Stimulated activated CD4-positive, alpha-beta T cell treated with anti-CD3 and anti-CD28 coated beads, Interleukin-12 subunit alpha, Interleukin-12 subunit beta, amount 100 ng/mL, for 4 hours (primary cell): ENCODE measurements at places on chromosomes 1 and 21.
A peak's percentile ranks its signal among the peaks of the same experiment; 100 is the strongest.

DNA sequence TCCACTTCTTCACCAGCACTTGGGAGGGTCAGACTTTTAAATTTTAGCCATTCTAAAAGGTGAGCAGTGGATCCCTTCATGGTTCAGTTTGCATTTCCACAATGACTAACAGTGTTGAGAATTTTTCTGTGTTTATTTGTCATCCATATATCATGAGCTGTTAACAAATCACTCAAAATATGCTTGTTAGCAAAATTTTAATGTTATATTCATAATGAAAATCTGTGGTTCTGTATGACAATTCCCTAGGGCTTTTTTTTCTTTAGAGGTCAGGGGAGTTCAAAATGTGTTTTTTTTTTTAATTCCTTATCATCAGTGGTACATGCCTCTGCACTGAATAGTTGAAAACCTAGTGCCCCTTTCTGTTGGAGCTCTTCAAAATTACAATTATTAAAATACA is 682.2 kb upstream of the ADGRL2 start:
- no peak for DNase-seq

- no peak for DNase-seq
These were observed 105.7 kb upstream of the PLPPR5 start for GRCh38 chr1:99110140-99111041.

- DNase-seq: no peak
These were observed 159.8 kb upstream of the SGIP1 start for GRCh38 chr1:66374148-66374547.

DNA sequence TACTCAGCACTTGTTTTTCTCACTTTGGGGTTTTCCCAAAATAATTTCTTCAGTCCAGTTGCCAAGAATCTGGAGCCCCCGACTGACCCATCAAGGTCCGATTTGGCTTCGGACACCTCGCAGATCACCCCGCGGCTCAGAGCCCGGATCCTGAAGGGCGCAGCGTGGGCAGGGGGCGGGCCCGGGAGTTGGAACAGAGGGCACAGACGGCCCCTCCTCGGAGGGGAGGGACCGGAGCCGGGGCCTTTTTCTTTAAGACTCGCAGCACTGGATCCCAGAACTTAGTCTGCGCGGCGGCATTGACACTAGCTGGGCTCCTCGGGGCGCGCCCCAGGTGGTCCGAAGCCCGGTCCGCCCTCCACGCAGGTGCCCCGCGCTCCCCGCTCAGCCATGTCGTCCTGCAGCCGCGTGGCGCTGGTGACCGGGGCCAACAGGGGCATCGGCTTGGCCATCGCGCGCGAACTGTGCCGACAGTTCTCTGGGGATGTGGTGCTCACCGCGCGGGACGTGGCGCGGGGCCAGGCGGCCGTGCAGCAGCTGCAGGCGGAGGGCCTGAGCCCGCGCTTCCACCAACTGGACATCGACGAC is at the start of gene CBR3:
Gene CBR3, plus strand, starts transcription at position 277 of the 588 bp plus-strand sequence. Its CDS starts 114 bp downstream, at position 391.
- peak; percentile 56 for DNase-seq

DNA sequence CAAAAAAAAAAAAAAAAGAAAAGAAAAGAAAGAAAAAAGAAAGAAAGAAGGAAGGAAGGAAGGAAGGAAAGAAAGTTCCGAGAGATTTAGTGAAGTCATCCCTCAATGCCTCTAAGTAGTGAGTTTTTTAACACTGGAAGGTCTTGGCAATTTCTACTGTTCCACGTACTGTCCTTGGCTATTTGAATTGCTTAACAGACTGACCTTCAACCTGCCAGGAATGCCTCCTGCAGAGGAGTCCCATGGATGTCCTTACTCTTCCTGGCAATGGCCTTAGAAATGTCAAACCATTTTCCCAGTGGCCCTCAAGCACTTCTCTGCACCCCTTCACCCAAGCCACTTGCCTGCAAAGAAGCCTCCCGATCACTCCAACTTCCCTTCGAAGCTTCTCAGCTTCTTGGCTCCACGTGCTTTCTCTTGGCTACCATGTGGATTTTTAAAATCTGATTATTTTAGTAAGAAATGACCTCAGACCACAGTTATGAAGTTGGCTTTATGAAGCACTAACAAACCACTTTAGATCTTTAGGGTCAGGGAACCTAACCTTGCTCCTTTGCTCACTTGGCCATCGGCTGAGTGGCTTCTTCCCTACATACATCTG is 43.7 kb upstream of the ABCG1 start:
- DNase-seq: no peak

GRCh38 chr1:46152016-46152415 is 19.6 kb upstream of the PIK3R3 start:
- DNase-seq: no peak
